Mucosa of gallbladder (tissue), 1 donor: ENCODE measurements at places on chromosomes 13 and 19.

DNA sequence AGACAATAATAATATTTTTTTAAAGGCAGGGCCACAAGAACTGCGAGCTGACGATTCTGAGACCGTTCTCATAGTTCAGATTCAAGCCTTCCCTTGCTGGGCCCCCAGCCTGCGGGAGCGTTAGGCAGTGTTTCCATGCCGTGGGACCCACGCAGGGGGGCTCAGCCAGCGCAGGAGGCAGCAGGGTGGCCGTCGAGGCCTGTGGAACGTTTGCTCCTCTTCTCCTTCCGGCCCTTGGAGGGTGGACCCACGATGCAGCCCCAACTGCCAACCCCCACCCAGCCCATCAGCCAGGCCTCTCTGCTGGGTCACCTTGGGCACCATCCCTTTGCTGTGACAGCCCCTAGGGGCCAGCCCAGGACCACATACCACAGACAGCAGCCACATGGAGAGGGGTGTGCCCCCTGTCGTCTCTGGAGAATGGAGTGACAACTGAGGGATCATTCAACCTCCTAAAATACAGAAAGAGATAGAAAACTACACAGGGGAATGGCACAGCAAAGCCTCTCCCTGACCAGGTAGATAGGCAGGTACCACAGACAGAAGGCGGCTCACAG is 46.8 kb downstream of the PDCD5 start:
- no peak for DNase-seq

GRCh38 chr19:17156947-17157302 is 58.2 kb upstream of the USE1 start:
- DNase-seq = peak; percentile 12

GRCh38 chr13:37878496-37878895 is 8.9 kb upstream of the TRPC4 start:
- no peak for DNase-seq

GRCh38 chr19:362683-363082 is 18.1 kb upstream of the MIER2 start:
- DNase-seq = no peak
